MG63 (cell line): ENCODE measurements at places on chromosomes 12 and 14. TPM values are rescaled to one million over a fixed set of nuclear protein-coding genes. Genes with fewer than 3 reads are reported as not detected.

- peak; percentile 74 for DNase-seq
These were observed 102.8 kb upstream of the EGLN3 start for GRCh38 chr14:34053666-34054065.

DNA sequence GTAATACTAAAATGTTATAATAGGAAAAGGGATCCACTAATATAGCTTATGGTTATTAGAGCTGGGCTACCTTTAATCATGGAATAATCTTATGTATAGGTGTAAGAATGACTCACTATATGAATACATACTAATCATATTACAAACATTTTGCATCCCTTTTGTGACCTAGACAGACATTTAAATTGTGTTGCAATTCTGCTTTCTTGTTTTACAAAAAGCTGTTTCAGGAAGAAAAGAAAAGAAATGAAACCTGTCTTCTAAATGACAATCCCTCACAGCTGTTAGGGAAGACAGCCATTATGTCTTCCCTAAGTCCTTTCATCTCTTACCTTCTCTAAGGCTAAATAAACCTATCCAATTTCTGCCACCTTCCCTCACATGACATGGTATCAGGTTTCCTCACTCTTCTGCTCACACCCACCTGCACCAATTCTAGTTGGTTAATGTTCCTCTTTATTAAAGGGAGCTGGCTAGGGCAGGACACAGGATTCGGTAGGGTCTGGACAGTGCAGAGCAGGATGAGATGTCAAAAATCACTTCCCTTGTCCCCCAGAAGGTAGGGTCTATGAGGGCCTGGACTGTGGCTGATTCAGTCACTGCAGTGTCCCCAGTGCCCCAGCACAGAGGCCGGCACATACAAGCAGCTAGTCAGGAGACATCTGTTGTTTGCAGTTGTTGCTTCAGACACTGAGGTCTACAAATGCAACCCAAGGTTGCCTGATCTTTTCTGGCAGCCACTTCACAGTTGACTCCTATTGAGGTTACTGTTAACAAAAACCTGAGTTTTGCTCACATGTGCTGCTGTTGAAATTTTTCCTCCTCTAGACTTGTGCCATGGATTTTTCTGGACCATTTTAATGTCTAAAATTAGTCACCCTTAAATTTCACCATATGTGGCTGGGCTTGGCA is 3.7 kb downstream of the DHRS7 start:
- DNase-seq = no peak

DNA sequence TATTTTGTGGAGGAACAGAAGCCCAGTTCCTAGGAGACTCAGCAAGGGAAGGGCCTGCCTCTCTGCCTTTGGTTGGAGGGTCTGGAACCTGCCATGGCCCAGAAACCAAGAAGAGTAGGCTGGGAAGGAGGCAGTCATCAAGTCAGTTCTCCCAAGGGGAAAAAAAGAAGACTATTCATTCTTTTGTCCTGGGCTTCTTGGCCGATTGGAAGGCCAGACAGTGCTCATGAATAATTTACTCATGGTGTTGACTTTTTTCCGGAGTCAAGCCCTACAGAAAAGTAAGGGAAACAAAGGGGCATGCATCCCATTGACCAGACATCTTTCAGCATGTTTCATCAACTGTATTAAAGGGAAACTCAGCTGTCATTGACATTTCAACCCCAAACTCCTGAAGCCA is 168.1 kb downstream of the PRKCH start:
- no peak for DNase-seq

GRCh38 chr12:92143686-92144630 is 1.7 kb downstream of the BTG1 start:
- DNase-seq = peak; percentile 75

GRCh38 chr12:121678716-121679300 is 9.4 kb upstream of the MORN3 start:
- no peak for DNase-seq

DNA sequence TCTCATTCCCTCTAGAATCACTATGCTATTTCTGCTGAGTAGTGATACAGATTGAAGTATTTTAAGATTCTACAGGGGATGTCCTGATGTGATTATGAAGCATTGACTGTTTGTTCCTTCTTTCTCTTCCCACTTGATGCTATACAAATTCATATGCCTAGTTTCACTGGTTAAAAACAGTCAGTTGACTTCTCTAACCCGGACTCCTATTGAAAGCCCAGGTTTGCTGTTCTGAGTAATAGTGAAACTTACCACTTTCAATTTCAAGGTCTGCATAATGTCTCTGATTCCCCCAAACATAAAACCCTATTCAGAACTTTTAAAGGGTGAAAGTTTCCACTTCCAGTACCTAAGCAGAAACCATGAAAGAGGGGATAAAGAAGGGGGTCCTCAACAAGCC is 117.7 kb upstream of the RPL10L start:
- DNase-seq = no peak

- DNase-seq = no peak
These were observed 27.5 kb downstream of the WIF1 start for GRCh38 chr12:65093606-65094005.

DNA sequence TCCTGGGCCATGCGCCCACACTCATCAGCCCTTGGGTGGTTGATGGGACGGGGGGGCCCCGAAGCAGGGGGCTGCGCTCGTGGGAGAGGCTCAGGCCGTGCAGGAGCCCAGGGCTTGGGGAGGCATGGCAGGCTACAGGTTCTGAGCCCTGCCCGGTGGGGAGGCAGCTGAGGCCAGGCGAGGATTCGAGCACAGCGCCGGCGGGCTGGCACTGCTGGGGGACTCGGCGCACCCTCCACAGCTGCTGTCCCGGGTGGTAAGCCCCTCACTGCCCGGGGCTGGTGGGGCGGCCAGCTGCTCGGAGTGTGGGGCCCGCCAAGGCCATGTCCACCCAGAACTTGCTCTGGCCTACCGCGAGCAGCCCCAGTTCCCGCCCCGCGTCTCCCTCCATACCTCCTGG is 295.8 kb upstream of the SEL1L start:
- DNase-seq = no peak

- DNase-seq = no peak
These were observed 6.9 kb upstream of the HOXC11 start for GRCh38 chr12:53966085-53966384.

GRCh38 chr12:66637699-66638301 is 41.1 kb downstream of the GRIP1 start:
- peak; percentile 6 for DNase-seq

DNA sequence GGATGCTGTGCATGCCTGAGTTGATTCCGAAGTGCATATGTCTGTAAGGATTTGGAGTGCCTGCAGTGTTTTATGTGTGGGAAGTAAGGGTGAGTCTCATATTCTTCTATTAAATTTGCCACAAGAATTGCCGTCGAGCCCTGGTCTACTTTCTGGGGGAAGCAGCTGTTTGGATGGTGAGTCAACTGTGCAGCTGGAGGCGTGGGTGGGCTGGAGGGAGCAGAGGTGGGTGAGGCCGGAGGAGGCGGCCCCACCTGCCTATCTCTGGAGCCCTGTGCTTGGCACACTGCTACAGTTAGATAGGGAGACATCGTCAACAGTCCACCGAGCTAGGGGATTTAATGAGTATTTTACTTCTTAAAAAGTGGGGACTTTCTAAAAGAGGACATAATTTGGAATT is 9.7 kb downstream of the GLRX5 start:
- DNase-seq = no peak

GRCh38 chr12:112207397-112207924 is 82.1 kb downstream of the TRAFD1 start:
- no peak for DNase-seq

GRCh38 chr14:50542941-50543418 is 10.6 kb upstream of the MAP4K5 start:
- DNase-seq = no peak

Gene RD3L
- total RNA-seq = not detected in 2 replicates

Gene SRRM4
- total RNA-seq = not detected in 2 replicates

Gene RNASE9
- not detected in 2 replicates for total RNA-seq

Gene TMTC1
- total RNA-seq = 9.5 and 10.2 TPM in 2 replicates

Gene OR4E2
- not detected in 2 replicates for total RNA-seq

Gene CLEC9A
- total RNA-seq = not detected in 2 replicates

Gene PRH1
- 1.5 and 13.1 TPM in 2 replicates for total RNA-seq

Gene BMP4
- 9.3 and 13.5 TPM in 2 replicates for total RNA-seq
